ENCODE measurements at places on chromosomes 5 and 9. TPM values are rescaled to one million over a fixed set of nuclear protein-coding genes. Genes with fewer than 3 reads are reported as not detected.

ZFP2 gene
- total RNA-seq = 4.8 TPM

REEP2 gene
- total RNA-seq = 5.3 TPM

TMEM174 gene
- total RNA-seq = not detected

FBP2 gene
- not detected for total RNA-seq

GRPEL2 gene
- 21.6 TPM for total RNA-seq

HAPLN1 gene
- total RNA-seq = not detected

ERAP2 gene
- 14.8 TPM for total RNA-seq

DMGDH gene
- 8.0 TPM for total RNA-seq

GRHPR gene
- 90.7 TPM for total RNA-seq

FOXD4L6 gene
- not detected for total RNA-seq

TNFAIP8 gene
- total RNA-seq = 14.6 TPM

SPATA31E1 gene
- not detected for total RNA-seq

CDKN2A gene
- 1.5 TPM for total RNA-seq

NUTM2G gene
- not detected for total RNA-seq

MPDZ gene
- 112 TPM for total RNA-seq

IL11RA gene
- 31.3 TPM for total RNA-seq

STRBP gene
- 13.0 TPM for total RNA-seq

AGPAT2 gene
- 33.9 TPM for total RNA-seq

CARD9 gene
- total RNA-seq = 4.0 TPM

MLANA gene
- not detected for total RNA-seq
